ENCODE measurements at places on chromosomes 11 and 22.

- no peak for DNase-seq
Observed at GRCh38 chr11:9739123-9739900, 75.4 kb downstream of the SWAP70 start.

DNA sequence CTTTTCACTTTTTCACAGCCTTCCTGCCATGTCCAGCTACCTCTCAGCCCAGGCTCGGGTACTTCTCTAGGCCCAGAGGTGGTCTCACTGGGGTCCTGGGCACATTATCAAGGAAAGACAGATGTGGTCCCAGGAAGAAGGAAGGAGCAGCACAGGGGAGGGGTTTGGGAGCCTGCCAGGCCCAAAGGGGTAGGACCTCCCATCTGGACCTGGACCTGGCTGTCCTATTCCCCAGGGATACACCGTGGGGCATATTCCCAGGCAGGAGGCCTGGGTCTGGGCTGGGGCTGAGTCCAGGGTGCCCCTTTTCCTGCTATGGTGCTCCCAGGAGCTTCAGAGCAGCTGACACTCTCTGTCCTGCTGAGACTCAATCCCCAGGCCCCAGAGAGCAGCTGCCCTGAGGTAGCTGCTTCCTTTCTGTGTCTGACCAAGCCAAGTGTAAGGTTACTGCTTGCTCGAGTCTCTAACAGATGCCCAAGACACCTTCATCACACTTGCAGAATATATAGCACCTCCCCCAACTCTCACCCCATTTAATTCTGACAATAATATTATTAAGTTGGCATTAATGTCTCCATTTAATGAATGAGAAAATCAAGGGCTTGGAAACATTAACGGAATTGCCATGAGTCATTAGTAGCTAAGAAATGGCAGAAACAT, 232.0 kb downstream of the BUD13 start:
- DNase-seq = no peak

- DNase-seq = no peak
Observed at GRCh38 chr22:41062146-41062545, 30.2 kb upstream of the EP300 start.

DNA sequence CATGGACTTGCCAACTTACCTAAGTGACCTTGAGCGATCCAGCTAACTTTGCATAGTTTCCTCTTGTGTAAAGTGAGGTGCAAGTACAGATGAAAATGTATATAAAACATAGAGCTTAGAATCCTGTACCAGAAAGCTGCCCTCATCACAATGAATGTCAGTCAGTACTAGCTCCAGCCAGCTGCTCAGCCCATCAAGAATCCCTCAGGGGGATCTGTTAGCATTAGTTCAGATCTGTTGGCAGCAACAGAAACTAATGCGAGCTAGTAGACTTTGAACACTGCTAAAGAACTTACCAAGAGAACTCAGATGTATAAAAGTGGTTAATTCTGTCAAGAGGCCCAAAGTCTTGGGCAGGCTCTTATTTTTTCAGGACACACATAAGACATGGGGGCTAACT, 6.3 kb upstream of the C11orf91 start:
- no peak for DNase-seq

DNA sequence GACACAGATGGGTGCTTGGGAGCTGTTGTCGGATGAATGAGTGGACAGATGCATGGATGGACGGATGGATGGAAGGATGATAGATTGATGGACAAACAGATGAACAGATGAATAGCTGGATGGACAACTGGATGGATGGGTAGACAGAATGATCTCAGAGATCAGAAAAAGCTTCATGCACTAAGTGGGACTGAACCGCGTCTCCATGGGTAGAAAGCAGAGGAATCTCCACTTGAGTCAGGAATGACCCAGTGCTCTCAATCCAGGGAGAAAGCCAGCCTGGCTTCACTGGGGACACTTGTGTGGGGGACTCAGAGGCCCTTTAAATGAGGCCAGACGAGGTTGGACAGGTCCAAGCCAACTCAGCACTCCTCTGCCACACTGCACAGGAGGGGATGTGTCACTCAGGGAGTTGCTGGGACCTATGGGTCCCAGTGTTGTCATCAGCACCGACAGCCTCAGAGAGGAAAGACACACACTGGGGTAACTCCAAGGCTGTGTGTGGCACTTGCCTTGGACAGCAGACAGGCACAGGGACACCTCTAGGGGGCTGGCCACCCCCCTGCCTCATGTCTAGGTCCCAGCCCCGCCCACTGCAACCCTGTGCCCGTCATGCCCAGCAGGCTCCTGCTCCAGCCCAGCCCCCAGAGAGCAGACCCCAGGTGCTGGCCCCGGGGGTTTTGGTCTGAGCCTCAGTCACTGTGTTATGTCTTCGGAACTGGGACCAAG, 5.6 kb downstream of the IGLL5 start:
- no peak for DNase-seq

GRCh38 chr11:61598374-61598773, 17.5 kb upstream of the SYT7 start:
- no peak for DNase-seq

DNA sequence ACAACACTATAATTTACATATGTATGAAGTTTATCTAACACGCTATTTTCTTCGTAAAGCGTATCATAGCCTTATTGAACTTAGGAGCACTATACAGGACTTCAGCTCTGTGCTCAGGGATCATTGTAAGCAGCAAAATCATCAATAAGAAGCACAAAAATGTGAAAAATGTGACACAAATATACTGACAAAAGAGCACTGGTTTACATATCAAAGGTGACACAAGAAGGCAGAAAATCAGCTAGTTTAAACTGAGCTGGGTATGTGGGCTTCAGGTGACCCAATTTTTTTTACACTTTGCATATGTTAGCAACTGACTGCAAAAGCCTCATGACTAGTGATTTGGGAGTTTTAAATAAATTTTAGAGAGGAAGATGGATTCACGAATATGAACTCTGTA, 215.2 kb upstream of the CHORDC1 start:
- DNase-seq = no peak

- DNase-seq = no peak
Observed at GRCh38 chr11:129312730-129313503, 62.7 kb upstream of the BARX2 start.

GRCh38 chr11:76119032-76119431, 87.3 kb downstream of the WNT11 start:
- no peak for DNase-seq

DNA sequence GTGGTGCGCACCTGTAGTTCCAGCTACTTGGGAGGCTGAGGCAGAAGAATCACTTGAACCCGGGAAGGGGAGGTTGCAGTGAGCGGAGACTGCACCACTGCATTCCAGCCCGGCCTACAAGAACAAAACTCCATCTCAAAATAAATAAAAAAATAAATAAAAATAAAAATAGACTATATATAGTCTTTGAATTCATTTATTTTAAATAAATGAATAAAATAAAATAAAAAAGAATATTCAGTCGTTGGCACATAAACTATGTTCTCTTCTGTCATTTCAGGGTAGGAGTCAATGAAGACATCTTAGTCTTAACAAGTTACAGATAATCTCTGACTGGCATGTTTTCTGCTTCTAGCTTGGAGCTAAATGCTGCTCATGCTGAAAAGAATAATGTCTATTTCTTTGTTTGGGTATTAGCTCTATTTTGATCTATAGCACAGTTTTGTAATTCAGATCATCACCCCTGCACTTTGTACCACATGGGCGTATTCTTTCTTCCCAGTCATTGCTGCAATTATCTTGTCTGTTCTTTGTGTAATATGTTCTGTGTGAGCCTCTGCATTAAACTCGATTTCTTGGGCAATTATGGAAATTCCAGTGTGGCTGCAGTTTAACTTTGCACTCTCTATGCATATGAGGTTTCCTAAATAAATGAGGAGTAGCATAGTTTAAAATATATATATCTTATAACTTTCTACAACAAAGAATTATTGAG, 1.4 kb upstream of the MS4A14 start:
- no peak for DNase-seq

- DNase-seq = no peak
Observed at GRCh38 chr11:13415201-13415600, 47.8 kb downstream of the BTBD10 start.

DNA sequence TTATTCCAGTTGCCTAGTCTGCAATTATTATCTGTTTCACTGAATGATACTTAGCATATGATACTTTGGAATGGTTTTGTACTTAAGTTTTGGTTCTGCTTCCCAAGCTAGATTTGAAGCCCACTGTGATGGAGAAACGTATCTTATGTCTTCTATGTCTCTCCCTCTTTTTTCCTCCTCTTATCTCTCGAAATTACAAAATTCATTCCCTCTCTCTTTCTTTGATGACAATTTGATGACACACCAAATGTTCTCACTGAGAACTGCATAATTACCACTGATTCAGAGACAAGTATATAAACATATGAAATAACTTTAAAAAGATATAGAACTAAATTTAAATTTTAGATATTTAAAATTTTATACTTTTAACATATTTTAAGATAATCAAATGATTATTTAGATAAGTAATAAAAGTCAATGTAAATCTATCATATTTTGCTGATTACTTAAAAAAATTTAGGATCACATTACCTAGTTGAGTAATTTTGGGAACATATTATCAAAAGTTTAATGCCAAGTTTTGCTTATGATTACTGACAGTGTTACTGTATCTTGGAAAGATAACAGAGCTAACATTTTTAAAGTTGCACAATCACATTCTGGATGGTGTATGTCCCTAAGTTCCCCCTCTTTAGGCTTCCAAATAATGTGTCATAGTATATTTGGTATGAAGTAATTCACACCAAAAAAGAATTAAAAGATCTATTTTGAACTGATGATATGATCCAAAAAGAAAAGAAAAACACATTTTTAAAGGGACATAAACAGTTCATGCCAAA, 255.3 kb downstream of the SBF2 start:
- DNase-seq = no peak

DNA sequence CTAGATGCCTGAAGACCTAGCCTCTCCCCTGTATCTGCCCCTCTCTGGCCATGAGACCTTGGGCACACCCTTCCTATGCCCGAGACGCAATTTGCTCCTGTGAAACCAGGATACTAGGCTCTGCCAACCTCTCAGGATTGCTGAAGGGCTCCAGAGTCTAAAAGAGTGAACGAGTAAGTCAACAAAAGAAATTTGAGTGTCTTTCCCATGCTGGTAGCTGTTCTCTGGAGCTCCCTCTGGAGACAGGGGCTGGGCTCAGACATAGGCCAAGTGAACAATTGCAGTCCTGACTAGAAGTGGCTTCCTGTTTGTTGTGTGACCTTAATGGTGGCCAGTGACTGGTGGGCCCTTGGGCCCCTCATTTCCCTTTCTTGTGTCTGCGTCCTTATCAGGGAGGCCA, 189.0 kb upstream of the NARS2 start:
- no peak for DNase-seq

DNA sequence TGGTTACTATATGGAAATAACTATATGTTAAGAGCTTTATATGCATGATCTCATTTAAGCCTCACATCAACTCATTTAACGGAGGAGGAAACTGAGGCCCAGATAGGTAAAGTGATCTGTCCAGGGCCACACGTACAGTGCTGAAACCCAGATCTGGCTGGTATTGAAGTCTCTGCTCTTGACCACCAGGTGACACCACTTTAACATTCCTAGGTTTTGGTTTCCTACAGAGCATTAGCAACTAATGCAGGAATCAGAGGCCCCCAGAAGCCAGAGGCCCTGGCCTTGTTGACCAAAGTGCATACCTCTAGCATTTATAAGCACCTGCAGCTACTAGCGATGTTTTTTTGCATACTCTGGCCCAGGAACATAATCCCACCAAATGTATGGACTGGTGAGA, 12.9 kb upstream of the LIMK2 start:
- DNase-seq = peak; percentile 52

DNA sequence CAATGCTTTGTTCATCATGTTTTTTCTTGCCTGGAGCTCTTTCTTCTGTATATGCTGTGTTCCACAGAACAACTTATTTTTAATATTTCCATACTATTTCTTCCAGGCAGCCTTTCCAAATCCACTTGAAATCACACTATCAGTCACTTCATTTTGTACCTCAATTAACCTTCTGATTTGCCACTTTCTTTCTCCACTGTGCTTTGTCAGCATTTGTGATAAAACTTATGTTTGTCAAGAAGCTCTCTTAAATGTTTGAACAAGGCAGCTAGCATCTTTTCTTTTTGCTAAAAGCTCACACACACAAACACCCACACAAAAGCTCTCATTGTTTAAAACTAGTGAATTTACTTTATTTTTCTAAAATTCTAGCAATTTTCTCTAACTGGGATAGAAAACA, 2014.7 kb upstream of the RAG2 start:
- DNase-seq = no peak

GRCh38 chr11:116504541-116505297, 268.1 kb downstream of the BUD13 start:
- no peak for DNase-seq

DNA sequence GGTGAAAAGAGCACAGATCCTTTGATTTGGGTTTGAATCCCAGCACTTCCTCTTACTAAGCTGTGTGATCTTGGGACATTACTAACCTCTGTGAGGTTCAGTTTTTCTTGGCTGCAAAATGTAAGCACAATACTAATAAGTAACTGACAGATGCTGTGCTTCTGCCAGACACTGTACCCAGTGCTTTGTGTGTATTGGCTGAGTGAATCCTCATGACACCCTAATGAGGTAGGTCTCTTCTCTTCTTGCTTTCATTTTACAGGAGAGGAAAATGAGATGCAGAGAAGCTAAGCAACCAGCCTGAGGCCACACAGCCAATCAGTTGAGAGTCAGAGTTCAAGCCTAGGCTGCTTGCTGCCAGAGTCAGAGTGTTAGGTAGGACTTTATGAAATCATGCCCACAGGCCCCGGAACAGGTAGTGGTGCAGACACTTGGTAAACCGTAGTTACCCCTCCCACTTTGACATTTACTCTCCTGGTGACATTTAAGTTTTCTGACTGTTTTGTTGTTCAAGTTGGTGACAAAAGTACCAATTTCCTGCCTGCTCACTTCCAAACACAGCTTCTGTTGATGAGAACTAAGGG, 21.2 kb downstream of the PTPRJ start:
- no peak for DNase-seq

DNA sequence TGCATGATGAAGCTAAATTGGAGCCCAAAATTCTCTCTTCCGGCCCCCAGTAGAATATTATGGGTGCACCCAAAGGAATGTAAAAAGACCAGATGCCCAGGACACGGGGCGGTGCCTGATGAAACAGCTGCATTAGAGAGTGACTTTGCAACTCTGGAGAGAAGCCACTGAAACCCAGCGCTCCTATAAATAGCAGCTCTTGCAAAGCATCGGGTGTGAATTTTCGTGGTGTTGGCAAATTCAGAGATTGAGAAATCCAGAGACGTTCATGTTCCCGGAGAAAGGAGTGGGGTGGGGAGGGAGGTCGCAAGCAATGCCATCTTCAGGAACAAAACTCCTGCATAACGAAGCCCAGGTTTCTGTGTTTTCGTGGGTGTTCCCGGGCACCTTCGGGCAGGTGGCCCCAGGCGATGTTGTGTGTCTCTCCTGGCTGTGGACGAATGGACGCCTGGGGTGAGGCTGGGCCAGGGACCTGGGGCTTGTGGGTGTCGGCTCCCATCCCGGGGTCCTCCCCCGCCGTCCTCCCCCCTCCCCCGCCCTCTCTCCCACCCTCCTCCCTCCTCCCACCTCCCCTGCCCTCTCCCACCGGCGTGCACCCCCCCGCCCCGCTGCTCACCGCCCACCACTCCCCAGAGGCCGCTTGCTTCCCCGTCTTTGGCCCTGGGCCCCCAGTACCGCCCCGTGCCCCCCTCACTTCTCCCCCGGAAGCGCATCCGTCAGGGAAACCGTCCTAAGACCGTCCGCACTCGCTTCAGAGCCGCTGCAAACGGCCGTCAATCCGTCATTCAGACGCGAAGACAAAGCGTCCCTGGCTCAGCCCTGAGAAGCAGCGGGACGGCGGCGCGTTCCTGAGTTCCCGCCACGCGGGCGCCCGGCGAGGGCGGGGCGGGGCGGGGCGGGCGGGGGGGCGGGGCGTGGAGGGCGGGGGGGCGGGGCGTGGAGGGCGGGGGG, 26.7 kb upstream of the TOLLIP start:
- DNase-seq = peak; percentile 20
